ENCODE measurements at places on chromosomes 12 and 14.

DNA sequence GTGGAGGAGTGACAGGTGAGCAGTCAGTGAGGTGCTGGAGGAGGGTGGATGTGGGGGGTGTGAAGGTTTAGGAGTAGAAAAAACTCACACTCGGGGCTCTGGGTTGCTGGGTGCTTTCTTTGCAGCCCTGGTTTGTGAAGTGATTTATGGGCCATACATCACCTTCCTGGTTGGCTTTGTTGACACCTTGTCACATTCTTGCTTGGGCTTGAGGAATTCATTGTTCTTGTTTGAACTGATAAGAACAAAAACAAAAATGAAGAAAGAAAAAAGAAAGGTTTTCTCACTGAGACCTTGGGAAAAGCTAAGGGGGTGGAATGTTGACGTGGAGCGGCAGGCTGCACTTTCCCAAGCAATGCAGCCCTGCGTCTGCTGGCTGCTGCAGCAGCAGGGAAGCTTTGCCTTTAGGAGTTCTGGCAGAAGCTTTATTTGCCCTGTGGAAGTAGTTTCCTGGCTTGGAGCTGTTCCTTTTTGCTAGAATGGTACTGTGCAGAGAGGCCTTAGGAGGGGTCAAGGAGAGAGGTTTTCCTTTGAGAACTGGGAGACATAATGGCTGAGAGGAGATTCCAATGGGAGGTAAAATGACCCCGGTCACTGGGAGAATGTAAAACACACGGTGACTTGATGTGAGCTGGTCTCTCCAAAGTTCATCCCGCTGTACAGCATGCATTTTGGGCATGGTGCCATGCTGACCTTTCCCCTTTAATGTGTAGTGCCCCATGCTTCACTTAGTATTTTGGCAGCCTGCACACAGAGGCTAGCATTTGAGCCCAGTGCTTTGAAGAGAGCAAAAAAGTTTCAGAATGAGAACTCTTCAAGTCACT lies 52.8 kb downstream of the HMGA2 start:
- no peak for DNase-seq

DNA sequence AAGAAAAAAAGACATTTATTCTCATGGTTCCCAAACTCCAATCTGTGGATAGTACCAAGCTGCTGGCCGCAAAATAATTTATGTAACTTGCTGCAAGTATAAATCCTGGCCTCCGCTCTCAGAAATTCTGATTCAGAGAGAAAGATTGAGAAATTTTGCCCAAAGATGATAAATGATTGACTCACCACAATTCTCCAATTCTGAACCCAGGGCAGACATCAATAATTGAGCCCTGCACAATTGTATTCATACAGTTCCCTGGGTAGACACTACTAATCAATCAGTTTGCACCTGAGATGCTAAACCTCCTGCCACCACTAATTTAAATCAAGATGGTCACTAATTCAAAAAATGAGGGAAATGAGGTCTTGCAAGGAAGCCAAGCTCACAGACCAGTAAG lies 38.2 kb downstream of the TRPV4 start:
- DNase-seq = peak; percentile 16

DNA sequence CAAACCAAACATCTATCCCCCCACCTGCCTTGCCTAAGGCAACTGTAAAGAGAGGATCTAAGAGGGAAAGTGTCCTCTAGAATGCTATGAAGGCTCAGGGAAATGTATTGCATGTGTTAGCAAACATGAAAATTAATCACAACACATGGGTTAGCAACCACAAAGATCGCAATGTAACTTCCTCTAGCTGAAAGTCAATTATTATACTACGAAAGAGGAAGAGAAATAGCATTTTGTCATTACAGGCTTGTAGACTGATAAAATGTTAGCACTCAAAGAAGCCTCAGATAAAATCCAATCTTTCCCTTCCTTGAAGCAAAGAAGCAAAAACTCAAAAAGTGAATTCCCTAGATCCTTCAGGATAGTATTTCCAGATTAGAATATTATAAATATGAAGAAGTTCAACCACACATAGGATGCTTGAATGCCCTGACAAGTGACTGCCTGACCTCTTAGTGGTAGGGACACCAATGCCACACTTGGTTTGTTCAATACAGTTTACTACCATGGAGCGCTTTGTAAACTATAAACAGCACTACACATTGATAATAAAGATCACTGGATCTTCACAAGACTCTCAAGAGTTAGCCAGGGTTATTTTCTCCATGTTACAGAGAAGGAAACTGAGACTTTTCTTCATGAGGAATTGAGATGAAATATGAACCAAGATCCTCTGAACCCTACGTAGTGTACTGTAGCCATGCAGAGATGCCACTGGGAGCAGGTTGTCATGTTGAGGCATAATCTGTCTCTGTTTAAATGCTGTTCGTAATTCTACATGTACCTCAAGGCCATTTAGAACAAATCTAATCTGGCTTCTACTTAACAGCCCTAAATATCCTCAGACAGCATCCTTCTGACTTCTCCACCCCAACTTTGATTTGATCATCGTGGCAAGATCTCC lies 100.7 kb downstream of the ITPR2 start:
- DNase-seq = peak; percentile 91

GRCh38 chr12:45234139-45234865 lies 18.4 kb downstream of the ANO6 start:
- DNase-seq = peak; percentile 43

- peak; percentile 42 for DNase-seq
Measured at GRCh38 chr12:11743423-11744409, 94.2 kb downstream of the ETV6 start.

DNA sequence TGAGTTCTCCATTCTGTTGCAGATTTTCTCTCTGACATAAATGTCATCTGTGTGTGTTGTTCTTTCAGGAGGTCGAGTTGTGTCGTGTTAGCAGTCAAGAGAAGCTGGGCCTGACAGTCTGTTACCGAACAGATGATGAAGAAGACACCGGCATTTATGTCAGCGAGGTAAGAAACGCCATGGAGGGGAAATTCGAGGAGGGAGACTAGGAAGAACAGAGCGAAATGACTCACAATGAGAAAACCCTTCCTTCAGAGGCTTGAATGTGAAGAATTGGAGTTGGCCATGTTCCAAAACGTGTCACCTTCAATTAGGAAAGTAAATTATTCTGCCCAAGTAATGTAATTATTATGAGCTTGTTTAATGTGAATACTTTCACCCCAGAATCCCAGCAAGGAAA lies 364.5 kb downstream of the PDZRN4 start:
- no peak for DNase-seq

DNA sequence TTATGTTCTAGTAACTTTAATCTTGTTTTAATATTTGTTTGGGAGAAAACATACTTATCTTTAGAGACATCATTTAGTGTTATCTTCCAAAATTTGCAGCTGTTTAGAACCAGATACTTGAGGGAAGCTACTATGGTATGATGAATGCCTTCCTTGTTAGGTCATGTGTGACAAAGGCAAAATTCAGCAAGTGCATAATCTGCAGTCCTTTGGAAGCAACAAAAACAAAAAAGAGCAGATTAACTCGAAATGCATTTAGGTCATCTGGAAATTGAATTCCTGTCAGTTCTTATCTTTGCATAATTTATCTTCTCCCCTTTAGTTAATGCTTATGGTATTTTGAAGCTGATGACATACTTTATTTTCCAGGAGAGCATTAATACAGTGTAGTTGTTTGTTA lies 3.5 kb downstream of the FBXO34 start:
- DNase-seq = no peak

GRCh38 chr14:103881268-103882201 lies 34.2 kb upstream of the PPP1R13B start:
- DNase-seq = no peak

GRCh38 chr12:50415899-50416479 lies 15.3 kb downstream of the LARP4 start:
- peak; percentile 36 for DNase-seq

GRCh38 chr12:22048351-22049041 lies 2.5 kb downstream of the CMAS start:
- no peak for DNase-seq

DNA sequence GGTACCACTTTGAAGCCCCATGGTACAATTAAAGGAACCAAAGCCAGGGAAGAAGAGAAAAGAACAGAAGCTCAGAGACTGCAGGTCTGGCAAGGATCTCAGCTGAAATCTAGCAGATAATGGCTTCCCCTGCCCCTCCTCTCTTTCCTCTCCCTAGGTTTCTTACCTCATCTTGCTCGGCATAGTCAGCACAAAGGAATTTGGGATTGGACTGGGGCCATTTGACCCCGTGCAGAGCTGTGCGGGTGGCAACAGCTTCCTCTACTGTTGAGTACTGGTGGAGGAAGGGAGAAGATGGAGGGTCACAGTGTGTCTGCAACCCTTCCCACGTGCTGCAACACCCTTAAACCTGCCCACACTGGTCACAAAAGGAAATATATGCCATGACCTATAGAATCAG lies 4.7 kb upstream of the CDH24 start:
- no peak for DNase-seq

GRCh38 chr12:125742413-125742812 lies 677.2 kb downstream of the AACS start:
- no peak for DNase-seq

DNA sequence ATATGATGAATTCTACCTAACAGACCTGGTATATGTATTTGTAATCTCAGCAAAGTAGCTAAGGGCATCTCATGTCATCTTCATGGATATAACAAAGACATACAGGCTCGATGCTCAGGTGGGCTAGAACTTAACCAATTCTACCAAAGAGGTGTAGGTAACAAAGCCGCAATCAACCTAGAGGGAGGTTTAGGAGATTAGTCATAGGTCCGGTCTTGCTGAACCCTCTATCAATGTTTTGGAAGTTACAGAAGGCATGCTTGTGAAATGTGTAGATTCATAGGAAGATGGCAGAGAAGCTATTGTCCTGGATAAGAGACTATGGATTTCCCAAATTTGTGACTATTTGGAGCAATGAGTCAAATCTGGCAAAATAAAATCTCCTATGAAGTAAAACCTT lies 42.6 kb upstream of the SYCP3 start:
- no peak for DNase-seq
